ENCODE measurements at places on chromosomes 5 and 9.

DNA sequence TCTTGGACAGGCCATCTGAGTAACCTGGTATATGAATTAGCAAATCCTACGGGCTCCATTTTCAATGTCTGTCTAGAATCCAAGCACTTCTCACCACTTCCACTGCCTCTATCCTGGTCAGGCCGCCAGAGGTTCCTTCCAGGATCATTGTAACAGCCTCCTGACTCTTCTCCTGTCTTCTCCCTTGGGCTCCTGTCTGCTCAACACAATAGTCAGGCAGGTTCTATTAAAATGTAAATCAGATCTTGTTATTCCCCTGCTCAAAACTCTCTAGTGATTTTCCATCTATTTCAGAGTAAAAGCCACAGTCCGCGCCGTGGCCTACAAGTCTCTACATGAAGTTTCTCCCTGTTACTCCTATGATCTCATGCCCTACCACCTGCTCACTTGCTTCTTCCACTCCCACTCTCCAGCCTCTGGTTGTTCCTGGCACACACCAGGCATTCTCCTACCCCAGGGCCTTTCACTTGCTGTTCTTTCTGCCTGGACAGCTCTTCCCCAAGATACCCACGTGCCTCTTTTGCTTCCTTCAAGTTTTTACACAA lies 21.7 kb downstream of the ZNF366 start:
- no peak for DNase-seq

GRCh38 chr9:109248133-109248581 lies 72.7 kb downstream of the EPB41L4B start:
- DNase-seq, result no peak

- DNase-seq, result peak; percentile 50
Observed at GRCh38 chr5:149426931-149427330, 47.8 kb upstream of the IL17B start.

DNA sequence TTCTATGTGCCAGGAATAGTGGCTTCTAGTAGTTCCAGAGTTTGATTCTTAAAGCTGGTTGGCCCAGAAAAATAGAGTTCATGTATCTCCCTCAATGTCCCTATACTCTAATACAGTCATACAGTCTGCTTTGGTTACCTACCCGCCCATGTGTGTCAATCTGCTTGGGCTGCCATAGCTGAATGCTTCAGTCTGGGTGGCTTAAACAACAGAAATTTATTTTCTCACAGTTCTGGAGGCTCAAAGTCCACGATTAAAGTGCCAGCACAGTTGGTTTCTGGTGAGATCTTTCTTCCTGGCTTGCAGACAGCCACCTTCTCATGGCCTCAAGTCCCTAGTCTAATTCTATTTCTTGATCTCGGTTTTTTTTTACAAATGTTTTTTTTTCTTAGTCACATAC lies 1739.0 kb downstream of the MAT2B start:
- no peak for DNase-seq

DNA sequence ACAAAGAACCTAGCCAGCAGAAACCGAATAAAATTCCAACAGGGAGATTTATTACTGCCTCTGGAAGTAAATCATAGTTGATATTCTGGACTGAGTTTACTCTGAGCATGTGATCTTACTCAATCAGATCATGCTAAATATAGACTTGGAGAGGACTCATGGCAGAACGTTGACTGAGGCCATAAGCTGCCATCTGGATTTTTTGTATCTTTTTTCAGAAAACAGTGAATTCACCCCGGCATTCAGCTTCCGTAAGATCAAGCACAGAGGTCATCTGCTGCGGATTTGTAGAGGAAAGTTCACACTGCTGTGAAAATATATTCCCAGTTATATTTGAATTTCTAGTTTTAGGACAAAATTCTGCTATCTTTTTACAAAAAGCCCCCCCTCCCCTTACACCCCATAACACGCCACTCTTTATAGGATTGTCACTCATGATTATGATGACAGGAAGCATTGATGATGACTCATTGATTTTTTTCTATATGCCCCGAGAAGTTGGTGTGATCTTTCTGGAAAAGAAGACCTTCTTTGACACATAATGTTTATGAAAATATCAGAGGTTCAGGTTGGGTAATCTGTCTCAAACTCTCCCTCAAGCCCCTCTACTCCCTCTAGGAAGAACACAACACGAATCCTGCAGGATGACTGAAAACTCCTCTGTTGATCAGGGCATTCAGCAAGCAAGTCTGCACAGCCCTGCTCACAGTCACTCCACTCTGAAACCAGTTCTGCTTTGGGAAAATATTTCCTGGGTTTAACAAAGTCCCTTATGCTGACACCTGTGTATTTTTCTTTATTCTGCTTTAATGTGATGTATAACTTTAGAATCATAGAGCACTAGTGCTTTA lies 70.8 kb downstream of the NXNL2 start:
- DNase-seq, result no peak

- DNase-seq, result peak; percentile 64
Observed at GRCh38 chr9:131397100-131397790, 3.4 kb downstream of the PRRC2B start.

GRCh38 chr5:56561-57290 lies 35.2 kb upstream of the PLEKHG4B start:
- DNase-seq, result peak; percentile 50

GRCh38 chr5:91061094-91061493 lies 322.0 kb downstream of the ARRDC3 start:
- no peak for DNase-seq

DNA sequence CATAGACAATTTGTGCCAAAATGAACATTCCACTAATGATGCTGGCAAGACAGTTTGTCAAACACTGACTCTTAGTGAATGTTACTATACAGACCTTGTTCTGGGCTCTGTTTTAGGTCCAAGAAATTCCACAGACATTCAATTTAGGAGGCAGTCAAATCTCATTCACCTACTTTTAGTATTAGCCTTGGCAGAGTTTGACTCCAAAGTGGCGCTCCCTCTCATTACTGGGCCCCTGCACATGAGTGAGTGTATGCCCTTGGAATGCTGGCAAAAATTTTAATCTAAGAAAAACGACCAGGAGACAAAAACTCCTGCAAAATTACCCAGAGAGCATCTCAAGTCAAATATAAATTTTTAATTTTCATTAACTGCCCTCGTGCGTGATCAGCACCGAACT lies 94.9 kb upstream of the SLC27A6 start:
- no peak for DNase-seq

DNA sequence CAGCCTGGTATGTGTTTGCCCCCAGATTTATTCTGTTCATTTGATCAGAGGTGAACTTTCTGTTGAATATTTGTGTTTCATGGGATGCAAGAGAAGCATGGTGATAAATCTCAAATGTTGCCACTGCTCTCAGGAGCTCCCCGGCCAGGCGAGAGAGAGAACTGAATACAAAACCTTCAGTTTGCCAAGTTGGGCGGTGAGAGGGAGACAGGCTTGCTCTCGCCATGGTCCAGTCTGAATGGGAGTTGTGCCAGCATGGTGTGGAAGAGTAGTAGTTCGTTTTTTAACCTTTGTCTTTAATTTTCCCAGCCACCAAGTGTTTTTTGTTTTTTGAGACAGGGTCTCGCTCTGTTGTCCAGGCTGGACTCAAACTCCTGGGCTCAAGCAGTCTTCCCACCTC lies 2.7 kb downstream of the NTMT1 start:
- DNase-seq, result no peak

DNA sequence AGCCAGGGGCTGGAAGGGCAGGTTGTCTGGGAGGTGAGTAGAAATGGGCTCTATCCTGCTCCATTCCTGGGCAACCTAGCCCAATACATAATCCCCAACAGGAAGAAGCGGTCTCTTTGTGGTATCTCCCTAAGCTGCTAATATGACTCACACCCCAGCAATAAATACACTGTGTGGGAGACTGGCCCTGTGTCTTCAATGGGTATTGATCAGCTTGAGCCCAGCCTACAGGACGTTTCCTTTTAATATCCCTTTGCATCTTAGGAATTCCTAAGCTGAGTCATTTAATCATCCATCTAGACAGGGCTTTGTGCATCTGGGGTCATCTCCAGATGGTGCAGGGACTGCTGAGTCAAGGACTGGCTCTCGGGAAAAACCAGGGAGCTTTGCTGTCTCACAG lies 207.0 kb upstream of the PANK3 start:
- DNase-seq, result peak; percentile 41

GRCh38 chr9:108094676-108094993 lies 605.1 kb upstream of the KLF4 start:
- DNase-seq, result peak; percentile 61

DNA sequence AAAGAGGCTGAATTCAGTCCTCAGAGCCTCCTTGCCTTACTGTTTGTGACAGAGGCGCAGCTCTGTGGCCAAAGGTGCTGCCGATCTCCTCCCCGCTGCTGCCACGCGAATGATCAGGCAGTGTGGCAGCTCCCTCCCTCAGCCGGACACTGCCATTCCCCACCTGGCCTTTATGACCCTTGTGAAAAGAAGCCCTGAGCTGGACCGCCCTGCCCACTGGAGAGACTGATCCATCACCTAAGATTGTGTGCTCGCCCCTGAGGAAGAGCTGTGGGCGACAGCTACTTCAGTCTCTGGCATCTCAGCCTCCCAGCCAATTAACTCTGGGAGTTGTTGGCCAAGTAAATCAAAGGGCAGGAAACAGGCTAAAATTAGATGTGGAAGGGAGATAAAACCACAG lies 90.9 kb downstream of the CARTPT start:
- no peak for DNase-seq

- DNase-seq, result no peak
Observed at GRCh38 chr9:2354856-2355696, 266.5 kb upstream of the VLDLR start.

DNA sequence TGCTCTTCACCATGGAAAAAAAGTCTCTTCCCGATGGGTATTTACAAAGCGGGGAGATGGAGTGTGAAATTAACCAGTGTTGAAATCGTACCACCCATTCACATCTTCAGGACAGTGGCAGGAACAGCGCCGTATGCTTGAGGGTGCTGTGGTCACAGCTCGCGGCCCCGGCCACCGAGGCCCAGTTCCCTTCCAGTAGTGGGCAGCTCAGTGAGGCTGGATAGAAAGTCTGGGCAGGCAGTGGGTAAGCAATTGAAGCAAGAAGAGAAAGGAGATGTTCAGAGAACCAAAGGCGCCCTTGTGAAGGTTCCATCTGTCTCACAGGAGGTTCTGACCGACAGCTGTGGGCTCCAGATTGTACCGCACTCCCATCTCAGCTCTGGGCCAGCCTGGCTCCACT lies 59.1 kb downstream of the SECISBP2 start:
- DNase-seq, result no peak

DNA sequence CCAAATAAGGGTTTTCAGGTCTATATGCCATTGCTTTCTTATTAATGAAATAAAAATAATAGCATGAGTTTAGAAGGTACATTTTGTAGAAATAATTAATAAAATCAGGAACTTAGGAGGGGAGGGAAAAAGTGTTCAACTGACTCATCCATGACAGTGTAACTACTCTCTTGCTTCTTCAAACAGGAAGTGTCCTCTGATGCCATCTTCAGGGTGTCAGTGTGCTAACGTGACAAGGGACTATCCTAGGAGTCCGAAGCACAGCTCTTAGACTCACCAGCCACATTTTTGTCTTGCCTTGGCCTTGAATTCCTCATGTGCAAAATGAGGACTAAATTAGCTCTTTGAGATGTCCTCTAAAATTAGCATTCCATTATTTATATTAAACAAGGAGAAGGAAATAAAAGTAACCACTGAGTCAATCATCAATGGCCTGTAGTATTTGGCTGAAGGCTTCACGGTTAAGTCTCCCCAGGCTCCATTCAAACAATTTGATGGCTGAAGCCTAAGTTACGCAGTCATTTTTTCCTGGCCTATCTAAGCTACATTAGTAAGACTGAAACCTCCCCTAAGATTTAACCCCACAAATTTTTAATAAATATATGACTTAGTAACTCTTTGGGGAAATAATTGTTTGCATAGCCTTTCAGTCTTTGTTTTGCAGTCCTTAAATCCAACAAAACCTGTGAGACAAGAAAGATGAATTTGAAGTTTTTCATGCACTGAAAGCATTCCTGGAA lies 151.1 kb downstream of the ARL15 start:
- peak; percentile 72 for DNase-seq

DNA sequence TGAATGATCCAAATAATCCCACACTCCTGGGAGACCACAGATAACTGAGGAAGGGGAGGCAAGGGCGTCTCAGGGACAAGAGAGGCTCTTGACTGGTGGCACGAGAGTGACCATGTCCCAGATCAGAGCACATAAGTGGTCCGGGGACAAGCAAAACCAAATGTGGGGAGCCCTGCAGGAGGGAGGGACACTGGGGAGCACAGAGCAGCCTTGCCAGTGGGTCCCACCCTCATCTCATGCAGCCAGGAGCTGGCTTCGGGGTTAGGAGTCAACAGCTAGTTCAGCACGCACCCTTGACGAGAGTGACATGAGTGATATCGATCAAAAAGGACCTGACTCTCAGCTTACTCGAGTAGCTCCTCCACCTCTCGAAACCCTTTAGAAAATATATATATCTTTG lies 16.5 kb upstream of the UBE2QL1 start:
- DNase-seq, result no peak

DNA sequence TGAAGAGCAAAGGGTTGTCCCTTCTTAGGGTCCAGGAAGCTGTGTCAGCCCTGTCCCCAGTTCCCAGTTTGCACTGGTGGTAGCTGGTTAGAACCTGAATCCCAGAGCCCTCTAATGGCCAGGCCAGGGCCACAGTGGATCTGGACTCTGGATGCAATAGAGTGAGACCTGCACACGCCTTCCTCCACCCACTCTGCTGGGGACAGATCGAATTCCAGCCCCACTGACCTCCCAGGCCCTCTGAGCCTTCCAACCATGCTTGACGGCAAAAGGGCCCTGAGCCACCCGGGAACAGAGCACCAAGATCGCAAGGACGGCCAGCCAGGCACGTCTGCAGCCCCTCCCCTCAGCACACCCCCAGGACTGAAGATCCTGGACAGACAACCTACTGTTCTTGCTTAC lies 23.7 kb downstream of the NAIF1 start:
- no peak for DNase-seq

DNA sequence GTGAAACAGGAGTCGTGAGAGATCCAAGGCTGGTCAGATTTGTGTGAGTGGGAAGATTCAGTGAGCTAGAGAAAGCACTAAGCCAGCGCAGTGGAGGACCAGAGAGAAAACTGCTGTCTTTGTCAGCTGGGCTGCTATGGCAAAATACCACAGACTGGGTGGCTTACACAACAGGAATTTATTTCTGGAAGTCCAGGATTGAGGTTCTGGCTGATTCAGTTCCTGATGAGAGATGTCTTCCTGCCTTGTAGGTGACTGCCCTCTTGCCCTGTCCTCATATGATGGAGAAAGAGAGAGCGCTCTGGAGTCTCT lies 24.2 kb upstream of the ANKRD33B start:
- peak; percentile 52 for DNase-seq

GRCh38 chr5:131416729-131417128 lies 152.9 kb downstream of the CDC42SE2 start:
- DNase-seq, result no peak

- peak; percentile 69 for DNase-seq
Observed at GRCh38 chr5:10009802-10010201, 239.9 kb downstream of the ATPSCKMT start.

DNA sequence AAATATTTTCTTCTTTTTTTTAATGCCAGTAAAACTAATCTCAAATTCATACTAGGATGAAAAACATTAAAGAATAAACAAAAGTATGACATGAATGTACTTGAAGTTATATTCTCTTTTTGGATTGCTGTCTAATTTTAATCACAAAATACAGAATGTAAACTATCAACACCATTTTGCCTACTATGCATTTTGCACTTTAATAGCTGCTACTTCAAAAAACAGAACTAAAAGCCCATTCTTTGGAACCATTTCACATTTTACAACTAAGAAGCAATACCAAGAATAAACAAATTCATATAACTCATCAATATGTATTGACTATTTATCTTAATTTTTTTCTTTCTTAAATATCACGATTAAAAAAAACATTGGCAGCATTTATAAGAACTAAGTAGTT lies 58.1 kb downstream of the ADAMTS6 start:
- no peak for DNase-seq
